Activated T-helper 1 cell treated with anti-CD3 and anti-CD28 coated beads, Interleukin-12 subunit alpha, Interleukin-12 subunit beta, Interleukin-2, Interleukin-4 antibody, amounts not matched to agents 30 ng/mL and 10 ng/mL and 1 ng/mL, durations not matched to agents 14 hours and 24 hours and 36 hours (primary cell): ENCODE measurements at places on chromosomes 6 and 20.

DNA sequence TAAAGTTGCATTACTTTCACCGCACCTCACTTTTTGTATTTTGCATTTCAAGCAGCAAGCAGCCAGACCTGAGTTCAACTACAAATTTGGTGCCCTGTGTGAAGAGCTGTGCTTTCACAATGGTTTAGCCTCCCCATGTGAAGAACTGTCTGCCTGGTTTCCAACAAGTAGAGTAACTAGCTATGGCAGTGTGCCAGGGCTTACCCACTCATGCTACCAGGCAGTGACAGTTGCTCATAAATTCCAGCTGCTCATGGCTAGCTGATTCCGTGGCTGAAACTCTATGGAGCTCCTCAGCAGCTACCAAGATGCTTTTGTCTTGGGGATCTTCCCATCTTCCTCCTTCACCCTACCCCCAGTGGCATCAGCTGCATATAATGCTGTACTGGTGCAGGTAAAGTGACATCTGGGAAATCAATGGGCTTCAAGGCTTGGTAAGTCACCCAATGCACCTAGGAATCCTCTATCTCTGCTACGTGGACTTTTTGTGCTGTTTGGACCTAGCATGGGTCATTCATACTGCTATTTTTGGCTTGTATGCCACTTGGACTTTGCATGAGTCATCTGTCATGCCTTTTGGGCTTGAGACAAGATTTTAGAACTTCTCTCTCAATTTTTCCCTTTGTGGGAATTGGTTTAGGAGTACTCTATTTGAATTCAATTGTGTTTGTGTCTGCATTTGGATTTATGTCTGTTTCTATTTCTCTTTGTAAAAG, 176.5 kb upstream of the GJE1 start:
- no peak overlapping the region for H3K27ac ChIP-seq
- no peaks in the 10 kb centered on the region for H3K36me3 ChIP-seq
- no peak overlapping the region for H3K4me3 ChIP-seq
- H3K4me1 ChIP-seq, result no peaks in the 10 kb centered on the region
- H3K27me3 ChIP-seq, result no peaks in the 10 kb centered on the region

DNA sequence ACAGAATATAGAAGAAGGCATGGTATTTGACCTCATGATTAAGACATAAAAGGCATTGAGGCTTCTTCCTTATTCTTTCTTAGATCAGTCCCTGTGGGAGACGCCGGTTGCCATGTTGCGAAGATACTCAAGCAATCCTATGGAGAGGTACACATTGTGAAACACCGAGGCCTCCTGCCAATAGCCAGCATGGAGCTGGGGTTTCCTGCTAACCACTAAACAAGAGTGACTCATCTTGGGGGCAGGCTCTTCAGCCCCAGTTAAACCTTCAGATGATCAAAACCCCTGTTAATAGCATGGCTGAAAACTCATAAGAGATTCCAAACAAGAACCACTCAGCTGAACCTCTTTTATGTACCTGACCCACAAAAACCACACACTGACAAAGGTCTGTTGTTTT, 478.8 kb downstream of the CD83 start:
- H3K4me1 ChIP-seq, result peaks cover 4% of the 10 kb centered on the region
- DNase-seq, result no peak
- H3K27ac ChIP-seq, result no peak overlapping the region
- H3K36me3 ChIP-seq, result peaks cover 4% of the 10 kb centered on the region

- H3K4me1 ChIP-seq, result peaks cover 14% of the 10 kb centered on the region
- peaks cover 10% of the 10 kb centered on the region for H3K36me3 ChIP-seq
- H3K4me3 ChIP-seq, result no peak overlapping the region
- peaks cover 2% of the 10 kb centered on the region for H3K27me3 ChIP-seq
- no peak for DNase-seq
These were observed 101.0 kb upstream of the MPC1 start for GRCh38 chr6:166483573-166484250.

GRCh38 chr20:4959592-4959991, 41.7 kb downstream of the SLC23A2 start:
- peaks cover 32% of the 10 kb centered on the region for H3K4me1 ChIP-seq
- peaks cover 1% of the 10 kb centered on the region for H3K36me3 ChIP-seq
- H3K27me3 ChIP-seq, result no peaks in the 10 kb centered on the region
- no peak overlapping the region for H3K27ac ChIP-seq

DNA sequence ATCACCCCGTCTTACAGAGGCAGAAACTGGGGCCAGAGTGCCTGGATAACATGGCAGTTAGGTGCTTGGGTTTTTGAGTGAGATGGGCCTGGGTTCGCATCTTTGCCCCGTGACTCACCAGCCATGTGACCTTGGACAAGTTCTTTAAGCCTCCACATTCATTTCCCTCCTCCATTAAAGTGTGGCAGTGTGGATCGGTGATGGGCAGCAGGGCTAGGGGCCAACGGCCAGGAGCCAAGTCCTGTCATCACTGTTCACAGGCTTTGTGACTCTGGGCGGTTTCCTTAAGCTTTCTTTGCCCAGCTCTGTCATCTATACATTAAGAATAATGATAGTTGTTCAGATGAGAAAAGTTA, 85.5 kb upstream of the PMEPA1 start:
- no peaks in the 10 kb centered on the region for H3K4me1 ChIP-seq
- H3K4me3 ChIP-seq, result no peak overlapping the region
- no peaks in the 10 kb centered on the region for H3K36me3 ChIP-seq
- H3K27me3 ChIP-seq, result peaks cover 3% of the 10 kb centered on the region
- no peak for DNase-seq
- no peak overlapping the region for H3K27ac ChIP-seq

DNA sequence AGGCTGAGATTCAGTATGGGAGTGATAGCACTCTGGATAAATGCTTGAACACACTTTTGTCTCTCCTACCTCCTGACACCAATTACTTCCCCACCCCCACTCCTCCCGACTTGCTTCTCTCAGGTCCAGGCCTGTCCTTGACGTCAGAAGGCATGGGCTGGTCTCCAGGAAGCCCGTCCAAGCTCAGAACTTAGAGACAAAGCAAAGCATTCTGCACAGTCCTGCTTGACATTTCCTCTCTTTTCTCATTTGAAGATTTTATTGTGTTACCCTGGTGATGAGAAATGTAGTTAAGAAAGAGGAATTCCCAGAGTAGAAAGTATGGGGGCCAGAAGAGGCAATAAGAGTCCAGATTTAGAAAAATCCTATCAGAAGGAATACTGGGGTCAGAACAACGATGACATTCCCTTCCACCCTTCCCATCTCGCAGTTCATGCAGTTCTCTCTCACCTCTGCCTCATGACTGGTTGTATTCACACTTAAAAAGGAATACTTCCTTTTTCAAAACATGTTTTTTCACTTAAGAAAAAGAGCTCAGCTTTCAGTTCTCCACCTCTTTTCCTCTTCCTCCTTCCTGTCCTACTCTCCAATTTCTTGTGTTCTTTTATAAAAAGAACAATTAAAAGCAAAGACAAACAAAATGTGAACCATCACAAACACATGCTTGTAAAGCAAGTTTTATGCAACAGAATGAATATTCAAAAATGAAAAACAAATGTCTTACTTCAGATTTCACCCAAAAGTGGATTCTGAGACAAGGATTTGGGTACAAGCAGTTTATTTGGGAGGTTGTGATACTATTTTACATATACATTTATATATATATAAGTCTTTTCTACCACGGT, 18.5 kb upstream of the FAM184A start:
- no peak overlapping the region for H3K27ac ChIP-seq
- no peak for DNase-seq
- no peaks in the 10 kb centered on the region for H3K36me3 ChIP-seq
- peaks cover 5% of the 10 kb centered on the region for H3K27me3 ChIP-seq
- no peak overlapping the region for H3K4me3 ChIP-seq

DNA sequence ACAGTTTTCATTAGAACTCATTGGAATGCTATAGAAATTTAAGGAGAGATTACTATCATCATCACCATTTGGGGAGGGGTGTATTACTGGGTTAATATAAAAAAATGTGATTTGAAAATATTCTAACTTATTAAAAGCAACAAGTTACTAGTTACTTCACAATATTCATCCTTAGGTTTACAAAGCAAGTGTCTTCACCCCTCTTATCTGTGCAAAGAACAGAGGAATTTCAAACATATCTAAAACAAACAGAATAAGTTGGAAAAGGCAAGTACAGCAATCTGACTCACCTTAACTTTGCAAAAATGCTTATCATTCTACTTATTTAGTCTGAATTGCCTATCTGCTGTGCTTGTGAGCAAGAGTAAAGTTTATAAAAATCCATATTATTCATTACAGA, 32.9 kb downstream of the DCBLD1 start:
- H3K36me3 ChIP-seq, result no peaks in the 10 kb centered on the region
- no peaks in the 10 kb centered on the region for H3K4me1 ChIP-seq
- H3K27ac ChIP-seq, result no peak overlapping the region
- DNase-seq, result no peak

DNA sequence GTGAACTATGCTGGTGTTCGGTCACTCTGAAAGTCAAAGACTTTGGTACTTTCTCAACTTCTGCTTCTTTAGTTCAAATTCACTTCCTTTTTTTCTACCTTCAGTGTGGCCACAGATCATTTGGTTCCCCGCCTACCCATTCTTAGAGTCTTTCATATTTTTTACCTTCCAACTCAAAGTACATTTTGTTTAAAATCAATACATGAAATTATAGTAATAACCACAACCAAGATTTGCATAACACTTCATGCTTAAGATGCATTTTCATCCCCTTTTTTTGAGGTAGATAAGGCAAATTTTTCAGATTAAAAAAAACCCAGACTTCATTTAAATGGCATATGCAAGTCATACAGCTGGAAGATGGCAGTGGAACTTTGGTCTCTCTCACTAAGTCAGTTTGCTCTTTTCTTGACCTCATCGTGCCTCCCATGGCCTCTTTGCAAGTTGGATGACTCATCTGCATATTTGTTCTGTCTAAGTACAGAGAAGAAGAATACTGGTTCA, 11.9 kb upstream of the CNR1 start:
- H3K27ac ChIP-seq, result no peak overlapping the region
- peaks cover 6% of the 10 kb centered on the region for H3K27me3 ChIP-seq
- no peak for DNase-seq
- no peak overlapping the region for H3K4me3 ChIP-seq

- H3K4me3 ChIP-seq, result no peak overlapping the region
- H3K27ac ChIP-seq, result no peak overlapping the region
- H3K27me3 ChIP-seq, result no peaks in the 10 kb centered on the region
- H3K36me3 ChIP-seq, result peaks cover 1% of the 10 kb centered on the region
- peaks cover 27% of the 10 kb centered on the region for H3K4me1 ChIP-seq
- DNase-seq, result no peak
These were observed 376.1 kb downstream of the UTRN start for GRCh38 chr6:144661116-144661806.

GRCh38 chr20:3798373-3798768, 2.3 kb downstream of the CDC25B start:
- peaks cover 56% of the 10 kb centered on the region for H3K4me1 ChIP-seq
- H3K27ac ChIP-seq, result peak overlapping the region; percentile 87
- peak overlapping the region; percentile 91 for H3K4me3 ChIP-seq
- H3K36me3 ChIP-seq, result peaks cover 36% of the 10 kb centered on the region
- no peaks in the 10 kb centered on the region for H3K27me3 ChIP-seq

DNA sequence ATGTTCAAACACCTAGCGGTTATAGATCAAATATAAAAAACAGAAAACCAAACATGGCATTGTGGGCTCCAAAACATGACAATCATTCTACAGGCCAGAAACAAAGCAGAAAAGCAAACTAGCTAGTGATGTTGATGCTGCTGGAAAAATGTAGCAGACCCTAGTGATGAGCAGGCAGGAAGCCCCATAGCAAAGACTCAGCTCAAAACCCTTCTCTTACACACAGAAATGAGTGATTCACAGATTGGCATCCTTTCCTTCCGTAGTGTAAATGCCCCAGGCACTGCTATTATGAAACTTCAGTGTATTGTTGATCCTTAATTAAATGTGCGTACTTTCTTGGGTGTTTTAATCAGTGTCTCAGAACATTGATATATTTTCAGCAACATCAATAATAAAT, 425.1 kb downstream of the UTRN start:
- H3K36me3 ChIP-seq, result peaks cover 3% of the 10 kb centered on the region
- no peak overlapping the region for H3K27ac ChIP-seq
- H3K4me1 ChIP-seq, result no peaks in the 10 kb centered on the region
- H3K27me3 ChIP-seq, result no peaks in the 10 kb centered on the region

- peaks cover 6% of the 10 kb centered on the region for H3K36me3 ChIP-seq
- H3K27ac ChIP-seq, result no peak overlapping the region
- H3K27me3 ChIP-seq, result no peaks in the 10 kb centered on the region
- H3K4me3 ChIP-seq, result no peak overlapping the region
- H3K4me1 ChIP-seq, result peaks cover 5% of the 10 kb centered on the region
These were observed 11.2 kb downstream of the SLC35A1 start for GRCh38 chr6:87483929-87484328.

GRCh38 chr6:149152521-149152920, 165.0 kb upstream of the TAB2 start:
- DNase-seq, result no peak
- peaks cover 42% of the 10 kb centered on the region for H3K36me3 ChIP-seq
- H3K4me3 ChIP-seq, result peak overlapping the region; percentile 30
- H3K4me1 ChIP-seq, result peaks cover 86% of the 10 kb centered on the region

- no peak for DNase-seq
- no peaks in the 10 kb centered on the region for H3K27me3 ChIP-seq
- H3K4me1 ChIP-seq, result peaks cover 23% of the 10 kb centered on the region
- H3K4me3 ChIP-seq, result no peak overlapping the region
- H3K27ac ChIP-seq, result peak overlapping the region; percentile 14
- H3K36me3 ChIP-seq, result peaks cover 15% of the 10 kb centered on the region
These were observed 19.2 kb downstream of the PDE7B start for GRCh38 chr6:135870722-135871121.

- H3K4me3 ChIP-seq, result no peak overlapping the region
- H3K36me3 ChIP-seq, result no peaks in the 10 kb centered on the region
- H3K4me1 ChIP-seq, result no peaks in the 10 kb centered on the region
These were observed 18.0 kb downstream of the ADRM1 start for GRCh38 chr20:62320581-62321354.

- no peak overlapping the region for H3K27ac ChIP-seq
- H3K27me3 ChIP-seq, result no peaks in the 10 kb centered on the region
- no peak for DNase-seq
- H3K4me1 ChIP-seq, result no peaks in the 10 kb centered on the region
- no peaks in the 10 kb centered on the region for H3K36me3 ChIP-seq
These were observed 64.0 kb downstream of the JAG1 start for GRCh38 chr20:10609770-10610169.

DNA sequence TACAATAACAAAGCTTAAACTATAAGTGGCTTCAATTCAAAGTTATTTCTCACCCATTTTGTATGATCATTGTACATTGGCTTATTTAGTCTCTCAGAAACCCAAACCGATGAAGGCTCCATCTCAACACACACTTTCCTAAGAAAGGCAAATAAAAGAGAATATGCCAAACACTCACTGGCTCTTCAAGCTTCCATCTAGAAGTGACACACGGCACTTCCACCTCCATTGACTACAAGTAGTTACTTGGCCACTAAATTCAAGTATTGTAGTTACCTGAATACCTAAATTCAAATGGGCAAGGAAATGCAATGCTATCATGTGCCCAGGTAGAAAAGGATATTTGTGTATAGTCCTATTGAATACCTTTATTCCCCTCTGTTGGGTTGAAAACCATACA, 170.6 kb downstream of the OGFRL1 start:
- H3K36me3 ChIP-seq, result no peaks in the 10 kb centered on the region
- no peaks in the 10 kb centered on the region for H3K4me1 ChIP-seq
- H3K27me3 ChIP-seq, result peaks cover 5% of the 10 kb centered on the region
- H3K4me3 ChIP-seq, result no peak overlapping the region

DNA sequence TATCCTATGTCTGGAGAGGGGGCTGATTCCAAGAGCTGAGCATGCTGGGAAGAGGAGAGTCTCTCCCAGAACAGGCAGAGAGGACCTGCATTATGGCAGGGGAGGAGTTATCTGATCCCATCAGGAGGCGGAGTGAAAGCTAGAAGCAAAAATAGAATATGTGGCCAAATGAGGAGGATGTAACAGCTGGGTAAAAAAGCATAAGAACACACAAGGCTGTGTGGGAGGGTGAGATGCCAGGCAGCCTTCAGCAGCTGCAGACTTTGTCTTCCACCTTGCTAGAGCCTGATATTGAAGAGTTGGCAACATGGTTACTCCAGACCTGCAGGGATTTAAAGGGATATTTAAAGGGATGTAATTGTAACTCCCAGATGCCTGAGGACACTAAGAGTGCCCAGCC, 167.1 kb downstream of the PTPRT start:
- H3K4me3 ChIP-seq, result no peak overlapping the region
- H3K27me3 ChIP-seq, result no peaks in the 10 kb centered on the region
- H3K27ac ChIP-seq, result no peak overlapping the region
- no peaks in the 10 kb centered on the region for H3K36me3 ChIP-seq
